Activated CD8-positive, alpha-beta memory T cell treated with anti-CD3 and anti-CD28 coated beads for 1 hour (primary cell): ENCODE measurements at places on chromosomes 7 and 10.

- no peak for DNase-seq
Observed at GRCh38 chr10:69934768-69935167, 117.9 kb upstream of the MACROH2A2 start.

- no peak for DNase-seq
Observed at GRCh38 chr7:85322252-85322651, 135.4 kb upstream of the SEMA3D start.

- no peak for DNase-seq
Observed at GRCh38 chr7:54189330-54189729, 352.8 kb upstream of the VSTM2A start.

DNA sequence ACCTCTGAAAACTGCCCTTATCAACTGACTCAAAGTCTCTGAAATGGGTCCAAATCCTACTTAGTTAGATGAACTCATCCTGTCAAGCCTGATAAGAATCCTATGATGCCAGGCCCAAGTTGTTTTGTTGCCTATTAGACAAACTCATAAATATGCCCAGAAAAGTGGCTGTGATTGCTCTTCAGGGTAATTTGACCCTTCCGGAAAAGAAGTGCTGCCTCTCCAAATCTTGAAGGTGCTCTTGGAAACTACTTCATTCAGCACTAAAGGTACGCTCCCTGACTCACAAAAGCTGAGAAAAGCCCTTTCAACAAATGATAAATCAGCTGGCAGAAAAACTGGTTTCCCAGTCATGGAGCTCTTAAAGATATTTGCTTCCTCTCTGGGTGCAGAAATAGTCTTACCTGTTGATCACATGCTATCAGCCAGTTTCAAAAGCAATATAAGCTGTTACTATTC is 6.7 kb downstream of the IFIT5 start:
- DNase-seq = no peak

DNA sequence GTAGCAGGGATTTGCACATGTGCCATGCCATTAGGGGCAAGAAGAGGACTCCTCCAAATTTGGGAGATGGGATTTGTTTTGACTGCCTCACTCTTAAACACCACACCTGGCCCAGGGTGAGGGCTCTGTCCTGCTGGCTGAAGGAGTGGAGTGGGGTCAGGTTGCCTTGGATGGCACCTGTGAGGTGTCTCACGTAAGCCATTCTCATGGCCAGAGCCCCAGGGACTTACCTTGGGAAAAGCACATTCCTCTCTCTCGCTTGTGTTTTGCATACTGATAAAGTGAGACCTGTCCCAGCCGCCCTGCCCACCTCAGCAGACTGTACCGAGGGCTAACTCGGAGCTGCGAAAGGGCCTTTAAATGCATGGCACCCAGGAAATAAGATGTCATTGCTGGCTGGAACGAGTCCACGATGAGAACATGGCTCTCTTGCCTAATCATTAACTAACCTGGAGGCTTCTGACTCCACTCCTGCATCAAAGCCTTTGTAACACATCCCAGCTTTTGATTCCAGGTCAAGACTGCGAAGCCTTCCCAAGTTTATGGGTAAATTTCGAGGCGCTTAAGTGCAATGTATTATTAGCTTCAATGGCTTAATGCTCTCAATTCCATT is 184.0 kb upstream of the RNF32 start:
- DNase-seq = no peak

DNA sequence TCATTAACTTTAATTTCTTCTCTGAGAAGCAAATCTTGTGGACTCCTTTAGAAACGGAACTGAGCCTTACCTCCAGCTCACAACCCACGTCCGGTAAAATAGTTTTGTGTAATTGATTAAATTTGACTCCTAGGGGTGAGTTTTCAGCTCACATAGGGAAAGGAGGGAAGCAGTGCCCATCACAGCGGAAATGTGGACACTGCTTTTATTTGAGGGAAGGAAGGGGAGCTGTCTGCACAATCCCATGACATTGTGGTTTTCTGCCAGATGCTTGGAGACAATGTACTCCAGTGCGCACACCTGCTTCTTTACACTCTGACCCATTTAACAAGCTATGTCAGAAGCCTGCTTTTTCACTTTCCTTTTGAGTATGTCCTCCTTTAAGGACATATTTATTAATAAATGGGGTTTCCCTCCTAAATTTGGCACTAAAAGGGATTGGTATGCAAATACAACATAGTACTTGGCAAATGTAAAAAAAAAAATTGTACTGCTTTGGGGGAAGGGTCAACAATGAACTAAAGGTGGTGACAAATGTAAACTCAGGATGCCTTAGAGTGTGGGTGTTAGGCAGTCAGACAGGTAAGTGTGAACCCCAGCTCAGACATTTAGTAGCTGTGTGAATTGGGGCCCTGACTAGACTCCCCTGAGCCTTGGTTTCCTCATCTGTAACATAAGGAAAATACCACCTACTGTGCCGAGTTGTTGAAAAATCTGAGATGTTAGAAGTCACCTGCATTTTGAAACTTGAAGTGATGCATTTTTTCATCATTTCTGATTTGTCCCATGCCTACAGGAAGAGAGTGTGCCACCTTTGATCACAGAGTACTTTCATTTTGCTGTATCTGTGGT is 90.2 kb upstream of the KLF6 start:
- DNase-seq = no peak

DNA sequence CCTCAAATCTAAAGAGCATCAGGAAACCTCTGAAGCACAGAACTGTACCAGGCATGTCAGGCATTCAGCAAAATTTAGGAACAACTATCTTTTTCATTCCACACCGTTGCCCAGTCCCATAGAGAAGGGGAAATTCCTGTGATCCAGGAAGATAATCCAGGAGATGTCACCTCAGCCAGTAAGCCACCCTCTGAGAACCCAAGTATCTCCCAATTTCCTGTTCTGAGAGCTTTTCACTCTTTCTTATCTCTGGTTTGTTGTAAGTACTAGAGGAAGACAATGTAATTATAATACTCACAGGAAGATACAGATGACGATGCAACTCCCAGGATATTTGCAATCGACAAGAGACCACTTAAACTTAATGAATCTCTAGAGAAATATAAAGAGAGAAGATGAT is 97.1 kb downstream of the TSPAN12 start:
- no peak for DNase-seq

GRCh38 chr7:21948364-21948763 is 2.7 kb upstream of the CDCA7L start:
- no peak for DNase-seq

GRCh38 chr10:62850646-62851045 is 34.5 kb upstream of the EGR2 start:
- no peak for DNase-seq

DNA sequence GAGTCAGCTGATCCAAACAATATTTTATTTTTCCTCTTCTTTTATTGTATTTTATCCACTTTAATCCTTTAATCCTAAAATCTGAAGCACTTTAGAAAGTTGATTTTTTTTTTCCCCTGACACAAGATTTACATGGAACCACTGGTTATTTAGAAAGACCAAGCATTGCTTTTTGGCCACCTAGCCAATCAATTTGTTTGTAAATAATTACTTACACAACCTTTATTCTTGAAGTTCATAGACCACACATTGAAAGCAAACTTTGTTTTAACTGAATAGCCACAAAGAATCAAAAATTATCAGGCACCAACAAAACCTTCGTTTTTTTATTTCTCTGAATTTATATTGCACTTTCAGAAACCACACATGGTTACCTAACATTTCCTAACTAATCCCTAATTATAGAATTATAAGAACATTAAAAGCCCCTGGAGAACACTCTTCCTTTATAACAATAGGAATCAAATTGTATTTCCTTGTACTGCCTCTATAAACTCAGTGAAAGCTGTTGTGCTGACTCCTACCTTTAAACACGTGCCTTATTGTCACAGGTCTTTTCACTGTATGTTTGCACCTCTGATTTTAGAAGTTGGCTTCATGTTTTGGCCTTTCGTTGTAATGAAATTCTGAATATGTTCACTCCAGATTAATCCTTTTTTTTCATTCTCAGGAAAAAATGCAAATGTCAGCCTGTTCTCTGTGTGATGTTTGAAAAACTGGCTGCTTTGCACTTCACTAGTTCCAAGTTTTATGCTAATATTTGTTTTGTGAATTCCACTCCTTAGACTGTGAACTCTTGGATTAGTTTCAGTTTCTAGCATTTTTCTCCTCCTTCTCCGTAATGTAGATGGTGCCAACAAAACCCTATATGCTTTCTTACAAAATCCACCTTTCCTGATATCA is 1511.9 kb downstream of the REEP3 start:
- DNase-seq = no peak

GRCh38 chr7:28782362-28782761 is 175.8 kb downstream of the TRIL start:
- DNase-seq = no peak

GRCh38 chr7:79668292-79668691 is 214.8 kb upstream of the MAGI2 start:
- no peak for DNase-seq

GRCh38 chr7:6482307-6482706 is 34.6 kb upstream of the DAGLB start:
- DNase-seq = no peak

- DNase-seq = no peak
Observed at GRCh38 chr7:47482013-47482875, 99.7 kb downstream of the TNS3 start.

DNA sequence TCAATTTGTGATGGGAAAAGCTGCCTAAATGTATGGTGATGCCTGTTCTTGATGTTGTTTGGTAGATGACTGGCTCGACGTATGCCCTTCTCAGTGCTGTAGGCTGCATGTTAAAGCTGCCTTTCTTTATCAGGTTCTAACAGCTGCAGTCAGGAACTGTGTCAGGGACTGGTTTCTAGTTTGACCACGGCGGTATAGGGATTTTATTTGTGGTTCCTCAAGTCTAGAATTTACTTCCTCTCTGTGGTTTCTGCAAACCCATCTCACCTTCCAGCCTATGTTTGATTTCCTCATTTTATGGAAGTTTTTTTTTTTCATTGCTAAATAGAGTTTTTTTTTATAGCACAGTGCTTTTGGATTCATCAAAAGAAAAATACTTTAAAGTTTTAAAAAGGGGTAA is 26.5 kb downstream of the LMTK2 start:
- no peak for DNase-seq

- DNase-seq = no peak
Observed at GRCh38 chr7:81031243-81031642, 112.4 kb upstream of the SEMA3C start.

- DNase-seq = no peak
Observed at GRCh38 chr7:100568896-100569844, 4.5 kb downstream of the SAP25 start.

DNA sequence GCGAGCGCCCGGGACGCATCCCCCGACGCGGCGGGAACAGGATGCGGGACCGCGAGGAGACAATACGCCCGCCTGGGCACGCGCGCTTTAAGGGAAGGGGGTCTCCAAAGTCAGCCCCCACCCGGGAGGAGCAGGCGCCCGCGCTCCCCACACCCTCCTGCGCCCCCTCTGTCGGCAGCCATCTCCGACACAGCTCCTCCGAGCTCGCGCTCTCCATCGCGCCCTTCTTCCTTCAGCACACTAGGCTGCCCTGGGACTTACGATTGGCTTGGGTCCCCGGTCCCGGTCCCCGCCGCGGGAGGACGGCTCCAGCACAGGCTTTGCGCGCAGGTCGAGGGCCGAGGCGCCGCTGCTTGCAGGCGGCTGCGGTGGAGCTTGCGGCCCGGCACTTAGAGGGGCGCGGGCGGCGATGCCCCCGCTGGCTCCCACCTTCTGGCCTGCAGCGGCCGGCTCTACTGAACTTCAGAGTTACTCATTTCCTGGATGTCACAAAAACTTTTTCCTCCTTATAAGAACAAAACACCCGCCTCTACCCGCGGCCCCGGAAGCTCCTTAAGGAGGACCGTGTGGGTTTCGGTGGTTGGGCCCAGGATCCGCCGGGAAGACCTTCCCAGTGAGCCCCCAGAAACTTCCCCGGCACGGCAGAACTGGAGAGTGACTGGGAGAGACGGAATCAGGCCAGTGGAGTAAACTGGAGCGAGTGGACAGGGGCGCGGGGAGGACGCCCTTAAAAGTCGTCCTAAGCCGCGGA is at the start of gene ITPRIP:
TSS of gene ITPRIP (minus strand) at position 481 of the 751 bp plus-strand sequence. CDS start 22,414 bp downstream, outside the sequence.
- peak; percentile 58 for DNase-seq

DNA sequence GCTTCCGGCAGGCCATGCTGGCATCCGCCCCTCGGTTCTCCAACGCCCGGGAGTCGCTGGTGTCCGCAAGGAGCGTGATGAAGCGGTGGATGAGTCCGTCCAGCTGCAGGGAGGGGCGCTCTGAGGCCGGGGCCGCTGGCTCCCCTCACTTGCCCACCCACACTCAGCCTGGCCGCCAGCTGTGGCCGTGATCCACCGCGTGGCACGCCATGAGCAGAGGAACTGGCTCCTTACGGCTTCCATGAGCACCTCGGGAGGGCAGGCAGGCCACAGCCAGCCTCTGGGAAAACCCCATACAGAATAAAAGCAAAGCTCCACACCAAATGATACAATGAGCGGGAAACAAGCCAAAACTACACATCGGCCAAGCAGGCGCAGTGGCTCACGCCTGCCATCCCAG is 15.5 kb upstream of the MICALL2 start:
- no peak for DNase-seq

DNA sequence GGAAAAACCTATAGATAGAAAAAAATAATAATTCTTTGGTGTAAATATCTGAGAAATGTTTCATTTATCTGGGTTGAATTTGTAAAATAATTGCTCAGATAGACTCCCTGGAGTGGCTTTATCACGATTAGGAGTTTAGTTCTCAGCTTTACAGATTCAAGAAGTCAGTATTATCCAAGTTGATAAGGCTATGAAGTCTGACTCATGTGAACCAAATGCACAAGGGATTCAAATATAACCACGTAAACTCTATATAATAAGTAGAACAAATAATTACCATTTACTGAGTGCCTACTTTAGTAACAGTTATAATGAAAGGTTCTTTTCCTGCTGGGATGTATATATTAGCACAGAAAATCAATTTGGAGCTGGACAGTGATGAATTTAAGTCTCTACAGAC is 290.4 kb downstream of the PRKG1 start:
- no peak for DNase-seq

- no peak for DNase-seq
Observed at GRCh38 chr7:44346063-44346462, 20.7 kb upstream of the CAMK2B start.
